Left lobe of liver (tissue), 2 donors: ENCODE measurements at places on chromosomes 1 and 21.

DNA sequence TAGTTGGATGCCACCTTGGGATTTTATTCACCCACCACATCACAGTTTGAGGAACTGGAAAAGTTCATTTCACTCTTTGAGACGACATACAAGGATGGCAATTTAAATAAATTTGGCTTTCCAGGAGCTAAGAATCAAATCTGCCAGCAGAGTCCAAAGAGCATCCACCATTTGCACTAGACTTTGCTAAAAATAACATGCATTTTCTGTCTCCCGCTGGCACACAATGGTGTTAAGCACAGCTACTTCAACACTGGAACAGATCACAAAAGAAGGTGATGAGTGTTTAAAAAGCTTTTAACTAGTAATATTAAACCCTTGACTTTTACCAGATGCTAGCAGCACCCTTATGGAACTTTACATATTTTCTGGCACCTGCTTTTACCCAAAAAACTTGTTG, 44.6 kb downstream of the MAEL start:
- no peak for DNase-seq

GRCh38 chr1:195520757-195521156, 1087.5 kb downstream of the KCNT2 start:
- DNase-seq = no peak

GRCh38 chr21:44455524-44456213, 359 bp downstream of the LRRC3 start:
- peak; percentile 88 for DNase-seq

- no peak for DNase-seq
Measured at GRCh38 chr21:15183813-15184257, 119.0 kb upstream of the NRIP1 start.

DNA sequence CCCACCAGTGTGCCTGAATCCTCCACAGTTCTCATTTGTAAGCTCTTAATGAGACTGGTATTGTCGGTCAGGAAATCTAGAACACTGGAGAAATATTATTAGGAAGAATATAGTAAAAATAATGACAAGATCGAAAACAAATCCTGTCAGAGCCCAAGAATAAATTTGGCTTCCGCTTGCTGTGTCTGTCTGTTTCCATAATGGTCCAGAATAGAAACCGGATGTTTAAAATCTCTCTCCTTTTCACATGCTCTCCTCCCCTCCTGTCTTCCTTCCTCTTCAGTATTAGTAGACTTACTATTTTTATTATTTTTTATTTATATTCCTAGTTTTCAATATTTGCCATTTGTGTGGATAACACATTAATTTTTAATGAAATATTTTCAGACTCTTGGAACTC, 187.7 kb downstream of the SDCCAG8 start:
- DNase-seq = no peak

DNA sequence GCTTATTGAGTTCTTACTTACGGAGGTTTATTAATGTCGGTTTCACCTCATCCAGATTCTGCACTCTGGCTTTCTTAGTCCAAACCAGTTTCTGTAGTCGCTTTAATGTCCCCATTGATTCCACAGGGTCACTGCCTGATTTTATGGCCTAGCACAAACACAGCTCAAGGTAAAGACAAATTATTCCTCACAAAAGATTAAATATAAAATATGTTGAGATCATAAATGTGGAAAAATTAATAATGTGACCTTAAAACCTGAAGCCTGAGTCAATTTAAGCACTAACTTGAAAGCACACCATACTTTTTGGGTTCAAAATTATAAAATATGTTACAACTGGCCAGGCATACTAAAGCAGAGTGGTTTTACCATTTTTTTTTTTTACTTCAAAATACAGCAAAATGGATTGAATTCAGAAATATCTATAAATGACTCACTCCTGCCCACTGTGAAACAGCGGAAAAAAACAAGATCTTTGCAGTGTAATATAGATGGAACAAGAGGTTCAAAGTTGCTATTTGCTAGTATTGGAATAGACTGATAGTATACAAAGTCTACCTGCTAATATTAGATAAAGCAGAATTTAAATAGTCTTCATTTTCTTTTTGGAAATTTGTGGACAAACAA, 37.6 kb upstream of the SAMSN1 start:
- no peak for DNase-seq

DNA sequence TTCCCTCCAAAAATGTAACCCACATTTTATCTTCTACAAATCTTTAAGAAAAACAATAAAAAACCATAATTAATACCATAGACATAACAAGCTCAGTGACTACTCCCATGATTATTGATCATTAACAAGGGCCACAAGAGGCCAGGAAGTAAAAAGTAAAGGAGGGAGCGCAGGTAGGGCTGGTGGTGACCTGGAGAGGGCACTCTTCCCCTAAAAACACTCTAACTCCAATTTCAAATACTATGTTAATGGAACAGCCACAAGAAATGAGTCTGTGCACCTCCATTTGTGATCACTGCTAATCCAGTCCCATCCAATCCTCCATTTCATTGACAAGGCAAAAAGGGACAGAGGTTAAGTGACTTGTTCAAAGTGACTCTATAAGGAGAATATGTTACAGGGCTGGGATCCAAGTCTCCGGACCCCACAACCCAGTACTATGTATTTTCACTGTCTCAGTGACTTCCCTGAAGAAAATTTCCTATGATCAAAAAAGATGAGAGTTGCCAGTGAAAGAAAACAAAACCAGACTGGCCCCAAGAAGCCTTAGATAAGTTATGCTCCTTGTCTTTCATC, 41.2 kb upstream of the CFAP298 start:
- DNase-seq = no peak

GRCh38 chr1:100077531-100077930, 55.2 kb downstream of the SASS6 start:
- no peak for DNase-seq

- DNase-seq = no peak
Measured at GRCh38 chr1:235999259-235999925, 65.5 kb downstream of the NID1 start.

DNA sequence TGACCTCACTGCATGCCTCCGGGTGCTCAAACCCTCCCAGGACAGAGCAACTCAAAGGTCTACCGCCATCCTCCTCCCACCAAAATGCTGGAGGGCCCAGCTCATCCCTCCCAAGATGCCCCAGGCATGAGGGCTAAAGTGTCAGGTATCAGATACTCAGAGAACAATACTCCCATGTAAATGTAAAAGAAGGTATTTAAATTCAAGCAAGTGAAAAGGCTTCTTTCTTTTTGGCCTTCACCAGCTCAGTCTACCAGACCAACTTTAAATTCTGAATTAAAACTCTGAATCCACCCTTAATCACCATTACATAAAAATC, 3.0 kb downstream of the PARP1 start:
- DNase-seq = no peak

DNA sequence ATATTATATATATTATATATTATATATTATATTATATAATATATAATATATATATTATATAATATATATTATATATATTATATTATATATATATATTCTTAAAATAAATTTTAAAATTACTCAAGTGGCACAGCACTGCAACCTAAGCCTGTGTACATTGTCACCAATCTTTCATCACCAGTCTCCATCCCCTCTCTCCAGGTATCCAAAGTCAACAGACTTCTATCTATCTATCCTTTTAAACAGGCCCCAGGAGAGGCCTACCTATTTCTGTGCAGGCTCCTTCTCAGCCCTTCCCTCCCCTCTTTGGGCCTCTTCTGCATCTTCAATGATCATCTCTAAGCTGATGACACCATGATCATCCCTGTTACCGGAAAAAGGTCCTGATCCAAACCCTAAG, 111.7 kb downstream of the RHOU start:
- DNase-seq = no peak

- no peak for DNase-seq
Measured at GRCh38 chr1:3326516-3327388, 127.7 kb upstream of the ARHGEF16 start.

DNA sequence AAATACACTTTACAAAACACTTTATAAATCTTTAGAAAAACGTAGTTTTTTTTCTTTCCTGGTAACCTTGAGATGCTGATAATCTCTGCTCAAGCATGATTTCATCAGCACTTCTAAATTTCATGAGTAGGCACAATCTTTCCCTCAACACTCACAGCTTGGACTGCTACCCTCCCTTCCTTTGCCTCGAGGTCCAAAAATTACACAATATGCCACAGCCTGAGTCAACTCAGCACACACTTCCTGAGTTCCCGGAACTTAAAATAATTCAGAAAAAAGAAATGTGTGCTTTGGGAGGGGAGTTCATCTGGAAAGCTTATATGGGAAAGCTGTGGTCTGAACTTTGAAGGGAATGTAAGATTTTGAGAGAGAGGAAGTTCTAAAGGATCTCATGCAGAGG, 5.9 kb downstream of the CLCA2 start:
- DNase-seq = no peak

- no peak for DNase-seq
Measured at GRCh38 chr1:231072041-231072440, 32.0 kb upstream of the FAM89A start.

GRCh38 chr21:33428669-33429068, 25.5 kb downstream of the IFNGR2 start:
- no peak for DNase-seq

DNA sequence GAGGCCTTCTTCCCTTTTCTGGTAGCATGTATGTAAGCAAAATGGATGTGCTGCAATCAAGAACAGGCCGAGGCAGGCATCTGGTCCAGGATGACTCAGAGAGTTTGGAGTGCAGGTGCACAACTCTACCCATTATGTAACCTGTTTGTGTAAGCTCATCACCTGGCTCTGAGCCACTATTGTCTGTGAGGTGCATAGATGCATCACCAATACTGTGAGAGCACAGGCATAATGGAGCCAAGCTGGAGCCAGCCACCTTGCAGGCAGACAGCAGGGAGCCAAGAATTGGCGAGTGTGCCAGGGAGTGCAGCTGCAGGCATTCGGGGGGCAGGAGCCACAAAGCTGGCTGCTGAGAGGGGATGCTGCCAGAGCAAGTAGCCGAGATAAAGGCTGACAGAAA, 549.9 kb upstream of the RGS18 start:
- DNase-seq = no peak

GRCh38 chr1:152022474-152022873, 14.3 kb downstream of the S100A11 start:
- no peak for DNase-seq

DNA sequence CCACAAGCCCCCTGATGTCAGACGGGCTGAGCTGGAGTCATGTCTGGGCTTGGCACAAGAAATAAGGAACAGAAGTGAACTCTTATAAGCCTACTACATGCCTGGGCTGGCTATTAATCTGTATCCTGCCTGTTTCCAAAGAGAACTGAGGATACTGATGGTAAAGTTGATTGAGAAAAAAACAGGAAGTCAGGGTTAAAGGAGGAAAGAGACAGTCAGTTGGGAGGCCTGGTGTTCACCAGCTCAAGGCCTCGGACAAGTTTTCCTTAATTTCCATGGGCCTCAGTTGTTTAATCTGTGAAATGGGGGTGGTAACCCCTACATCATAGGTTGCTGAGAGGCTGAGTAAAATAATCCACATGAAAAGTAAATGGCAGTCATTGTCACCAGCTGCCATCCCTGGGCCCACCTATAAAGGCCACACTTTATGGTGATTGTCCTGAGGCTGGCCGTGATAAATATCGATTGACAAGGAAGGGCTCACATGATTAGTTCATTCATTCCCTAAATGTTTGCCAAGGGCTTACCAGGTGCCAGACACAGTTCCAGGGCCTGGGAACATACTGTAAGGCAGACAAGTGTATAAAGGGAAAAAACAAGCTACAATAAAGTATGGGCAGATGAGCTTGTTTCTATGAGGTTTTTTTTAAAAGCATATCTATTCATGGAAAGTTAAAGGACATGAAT, 2.8 kb downstream of the ALDH4A1 start:
- DNase-seq = peak; percentile 62

DNA sequence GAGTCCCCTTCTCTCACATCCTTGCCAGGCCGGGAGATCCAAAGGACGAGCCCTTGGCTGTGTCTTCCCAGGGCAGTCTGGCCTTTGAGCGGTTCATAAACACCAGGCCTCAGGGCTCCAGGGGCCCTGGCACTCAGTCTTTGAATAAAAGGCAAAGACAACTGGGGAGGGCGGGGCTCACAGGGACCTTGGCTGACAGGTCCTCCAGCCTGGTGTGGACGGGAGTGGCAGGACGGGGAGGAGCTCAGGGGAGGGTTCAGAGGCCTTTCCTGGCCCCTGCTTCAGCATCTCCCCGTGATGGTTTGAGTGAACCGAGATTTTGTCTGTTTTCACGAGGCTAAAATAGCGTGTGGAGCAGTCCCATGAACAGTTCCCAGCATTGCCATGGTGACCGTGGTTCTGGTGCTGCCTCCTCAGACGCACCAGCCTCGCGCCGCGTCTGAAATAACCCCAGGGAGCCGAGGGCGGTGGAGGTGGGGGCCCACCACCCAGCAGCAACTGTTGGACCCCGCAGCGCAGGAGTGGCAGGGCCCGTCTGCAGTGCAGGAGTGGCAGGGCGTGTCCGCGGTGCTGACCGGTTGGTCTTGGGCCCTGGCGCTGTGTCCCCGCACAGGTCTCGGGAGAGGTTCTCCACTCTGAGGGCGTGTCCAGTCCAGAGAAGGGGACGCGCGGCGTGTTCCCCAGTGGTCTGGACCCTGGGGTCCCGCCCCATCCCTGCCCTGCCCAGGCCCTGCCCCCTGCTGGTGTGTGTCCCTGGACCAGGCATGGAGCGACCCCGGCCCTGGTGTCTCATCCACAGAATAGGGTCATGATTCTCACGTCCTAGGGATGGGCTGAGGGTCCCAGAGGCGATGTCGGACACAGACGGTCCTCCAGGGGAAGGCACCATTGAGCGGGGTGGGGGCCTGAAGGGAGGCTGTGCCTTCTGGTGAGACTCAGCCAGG, 7.1 kb upstream of the PRKCZ start:
- DNase-seq = no peak

- DNase-seq = no peak
Measured at GRCh38 chr1:100009458-100009857, 39.7 kb downstream of the SLC35A3 start.

GRCh38 chr21:28944296-28944695, 48.4 kb downstream of the LTN1 start:
- no peak for DNase-seq

DNA sequence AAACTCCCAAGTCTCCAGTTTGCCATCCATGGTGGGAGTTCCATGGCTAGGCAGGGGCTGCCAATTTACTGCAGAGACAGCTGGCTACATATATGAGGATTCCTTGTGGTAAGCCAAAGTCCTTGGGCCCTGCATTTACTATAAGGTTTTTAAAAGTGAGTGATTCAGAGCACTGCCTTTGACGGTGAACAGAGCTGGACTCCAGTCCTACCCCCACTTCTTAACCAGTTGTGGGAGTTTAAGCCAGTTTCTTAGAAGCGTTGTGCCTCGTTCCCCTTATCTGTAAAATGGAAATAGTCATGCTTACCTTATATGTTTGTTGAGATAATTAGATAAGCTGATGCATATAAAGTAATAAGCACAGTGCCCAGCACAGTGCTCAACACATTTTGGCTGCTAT, 64.6 kb downstream of the LRIG2 start:
- DNase-seq = no peak

GRCh38 chr1:85373378-85373708, 91.6 kb downstream of the DDAH1 start:
- DNase-seq = no peak

DNA sequence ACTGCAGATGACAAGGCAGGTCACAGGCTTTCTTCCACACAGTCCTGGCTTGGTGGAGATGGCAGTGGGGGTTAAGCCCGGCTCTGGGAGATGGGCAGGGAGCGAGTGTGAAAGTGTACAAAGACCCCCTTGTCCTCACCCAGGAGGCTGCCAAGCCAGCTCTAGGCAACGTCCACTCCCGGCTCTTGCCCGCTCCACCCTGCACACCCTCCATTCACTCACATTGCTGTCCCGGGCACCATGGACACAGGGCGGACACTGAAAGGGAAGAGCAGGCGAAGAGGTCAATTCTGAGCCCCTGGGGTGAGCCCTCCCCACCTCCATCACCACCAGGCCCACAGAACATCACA, 8.9 kb downstream of the COL16A1 start:
- DNase-seq = no peak
